ENCODE measurements at places on chromosomes 3 and 15.

GRCh38 chr15:77502379-77503095, 81.8 kb downstream of the HMG20A start:
- no peak for DNase-seq

DNA sequence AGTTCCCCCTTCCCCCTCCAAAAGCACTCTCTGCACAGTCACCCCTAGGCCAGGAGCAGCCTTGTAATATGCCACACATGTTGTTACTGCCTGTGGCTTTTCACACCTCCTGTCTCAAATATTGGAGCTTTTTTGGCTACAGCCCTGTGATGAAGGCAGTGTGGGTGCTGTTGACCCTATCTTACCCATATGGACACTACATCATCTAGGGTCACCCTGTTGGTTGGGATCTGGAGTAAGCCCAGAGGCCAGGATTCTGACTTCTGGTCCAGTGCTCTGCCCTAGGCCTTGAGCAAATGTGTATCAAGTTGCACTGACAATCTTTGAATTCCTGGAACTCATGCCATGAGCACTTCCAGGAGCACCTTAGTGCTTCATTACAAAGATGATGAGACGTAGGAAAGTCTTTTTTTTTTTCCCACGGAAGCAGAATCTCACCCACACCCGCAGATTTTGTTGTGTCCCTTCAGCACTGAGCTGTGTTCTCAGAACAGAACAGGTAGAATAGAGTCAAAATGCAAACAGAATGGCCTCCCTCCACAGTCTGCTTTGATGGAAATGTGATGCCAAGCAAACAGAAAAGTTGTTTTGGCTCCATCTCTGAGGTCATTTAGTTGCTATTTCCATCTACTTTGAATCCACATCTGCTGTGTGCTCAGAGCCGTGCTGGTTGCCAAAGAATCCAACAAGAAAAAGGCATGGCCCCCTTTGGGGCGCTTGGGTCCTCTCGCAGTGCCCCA, 49.6 kb downstream of the SMAD3 start:
- no peak for DNase-seq

DNA sequence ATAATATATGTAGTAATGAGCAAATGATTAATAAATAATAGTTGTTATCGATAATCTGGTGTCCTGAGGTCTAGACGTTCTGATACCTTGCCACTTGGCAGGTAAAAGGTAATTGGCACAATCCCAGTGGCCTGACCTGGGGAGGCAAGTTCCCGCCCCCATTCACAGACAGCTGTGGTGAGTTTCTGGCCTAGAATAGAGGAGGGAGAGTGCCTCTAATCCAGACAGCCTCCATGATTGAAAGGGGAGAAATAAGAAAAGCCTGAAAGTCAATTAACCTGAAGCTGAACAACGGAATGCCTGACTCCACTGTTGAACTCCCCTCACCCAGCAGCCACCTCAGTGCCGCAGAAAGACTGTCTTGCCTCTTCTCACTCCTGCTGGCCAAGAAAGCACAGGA, 38.1 kb upstream of the SV2B start:
- DNase-seq = no peak

DNA sequence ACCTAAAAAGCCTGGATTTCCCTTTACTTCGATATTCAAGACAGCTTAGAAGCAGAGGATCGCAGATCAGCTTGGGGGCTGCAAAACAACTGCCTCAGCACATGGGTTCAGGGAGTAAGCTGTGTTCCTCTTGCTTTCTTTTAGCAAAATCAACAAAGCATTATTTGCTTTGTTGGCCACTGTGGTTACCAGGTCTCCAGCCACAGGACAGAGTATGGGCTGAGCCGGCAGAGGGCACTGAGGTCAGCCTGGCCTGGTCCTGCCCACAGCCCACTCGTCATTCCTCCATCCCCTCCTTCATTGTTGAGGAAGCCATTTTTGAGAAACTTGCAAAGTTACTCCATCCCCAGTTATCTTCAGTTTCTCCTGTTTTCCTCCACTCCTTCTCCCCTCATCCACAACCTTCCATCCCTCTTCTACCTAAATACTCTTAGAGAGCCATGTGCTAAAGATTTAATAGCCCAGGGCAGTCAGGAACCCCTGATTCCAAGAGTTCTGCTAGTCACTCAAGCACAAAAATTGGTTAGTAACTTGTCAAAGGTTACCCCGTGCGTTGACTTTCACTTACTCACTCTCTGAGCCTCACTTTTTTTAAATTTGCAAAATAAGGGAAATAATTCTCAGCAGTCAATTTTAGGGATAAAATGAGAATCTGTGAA, 60.0 kb upstream of the HES1 start:
- peak; percentile 34 for DNase-seq

GRCh38 chr3:99601515-99601914, 36.9 kb upstream of the COL8A1 start:
- no peak for DNase-seq

- DNase-seq = no peak
Measured at GRCh38 chr3:188527389-188527788, 373.4 kb downstream of the LPP start.
